ENCODE measurements at places on chromosomes 6 and 20.

GRCh38 chr20:19958219-19958618 is 58.9 kb upstream of the NAA20 start:
- DNase-seq: no peak

- DNase-seq: no peak
These were observed 529.6 kb downstream of the ADGRB3 start for GRCh38 chr6:69164564-69165229.

DNA sequence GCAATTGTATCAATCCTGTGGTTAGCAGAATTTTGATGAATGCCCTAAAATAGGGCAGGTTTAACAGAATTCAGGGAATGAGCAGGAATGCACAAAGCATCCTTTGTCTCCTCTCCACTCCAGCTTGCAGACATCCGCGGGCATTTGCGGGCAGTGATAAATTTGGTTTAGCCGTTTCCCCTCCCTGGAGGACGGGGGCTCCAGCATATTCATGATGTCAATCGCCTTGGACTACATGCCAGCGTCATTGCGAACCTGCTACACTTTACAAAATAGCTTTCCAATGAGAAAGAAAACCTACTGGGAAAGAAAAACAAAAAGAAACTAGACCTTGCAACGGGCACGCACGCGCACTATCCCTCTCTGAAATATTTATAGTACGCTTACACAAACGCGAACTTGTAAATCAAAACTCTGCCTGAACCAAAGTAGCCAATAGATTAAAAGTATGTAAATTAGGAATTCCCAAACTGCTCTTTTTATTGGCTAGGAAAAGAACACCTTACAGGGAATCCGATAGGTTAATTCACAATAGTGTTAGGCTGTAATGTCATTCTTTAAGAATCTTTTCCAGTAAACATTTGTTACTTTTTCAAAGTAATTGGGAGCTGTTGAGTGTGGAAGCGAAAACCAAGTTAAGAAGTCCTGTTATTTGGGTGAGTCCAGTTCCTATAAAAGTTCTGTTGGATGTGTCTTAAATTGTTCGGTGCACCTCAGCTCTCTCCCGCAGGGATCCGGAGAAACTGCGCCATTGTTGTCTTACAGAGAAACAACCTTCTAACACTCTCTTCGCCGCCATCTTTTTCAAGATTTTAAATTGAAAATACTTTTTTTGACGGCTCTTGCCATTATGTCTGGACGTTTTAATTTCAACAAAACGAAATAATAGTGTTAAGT is 136.7 kb downstream of the HFE start:
- peak; percentile 96 for DNase-seq

- no peak for DNase-seq
These were observed 94.9 kb upstream of the ADGRF1 start for GRCh38 chr6:47137073-47137472.

- peak; percentile 46 for DNase-seq
These were observed 439.2 kb downstream of the C6orf118 start for GRCh38 chr6:164870164-164870563.

GRCh38 chr20:35616465-35617396 is 1.1 kb downstream of the SPAG4 start:
- peak; percentile 87 for DNase-seq

GRCh38 chr20:36507746-36508145 is 33.6 kb upstream of the MYL9 start:
- no peak for DNase-seq

GRCh38 chr6:53605543-53606235 is 59.9 kb downstream of the KLHL31 start:
- no peak for DNase-seq

- DNase-seq: peak; percentile 96
These were observed 408 bp upstream of the FBXO9 start for GRCh38 chr6:53064726-53065265.

DNA sequence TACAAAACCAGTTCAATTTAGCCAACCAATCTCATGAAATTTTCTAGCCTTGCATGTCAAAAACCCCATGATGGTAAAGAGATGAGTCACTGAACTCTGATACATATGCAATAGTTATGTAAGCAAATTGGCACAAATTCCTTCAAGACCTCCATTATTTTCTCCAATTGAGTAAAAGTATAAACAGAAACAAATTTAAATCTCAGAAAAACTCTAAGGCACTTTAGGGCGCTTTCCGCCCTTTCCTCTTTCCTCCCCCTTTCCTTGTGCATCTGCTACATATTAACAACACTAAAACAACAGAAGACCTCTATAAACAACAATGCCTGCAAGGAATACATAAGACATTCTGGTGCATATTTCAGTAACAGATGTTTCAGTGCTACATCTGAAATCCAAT is 48.5 kb downstream of the KIF13A start:
- no peak for DNase-seq

GRCh38 chr20:48150568-48150967 is 365.3 kb upstream of the SULF2 start:
- DNase-seq: no peak

DNA sequence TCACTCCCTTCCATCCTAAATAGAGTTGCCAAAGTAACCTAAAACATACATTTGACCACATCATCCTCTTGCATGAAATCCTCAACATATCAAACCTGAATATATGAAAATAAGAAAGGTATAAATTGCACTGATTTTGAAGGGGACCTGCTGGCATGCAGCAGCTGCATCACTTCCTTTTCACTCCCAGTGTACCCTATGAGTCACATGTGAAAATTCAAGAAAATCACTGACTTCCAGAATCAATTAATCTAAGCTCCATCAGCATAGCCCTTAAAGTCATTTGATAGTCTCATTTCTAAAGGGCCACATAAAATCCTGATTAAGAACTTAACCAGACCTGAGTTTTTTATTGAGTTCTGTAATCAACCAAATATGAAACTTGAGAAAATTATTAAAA is 24.3 kb downstream of the SNX14 start:
- DNase-seq: no peak

- DNase-seq: no peak
These were observed 30.2 kb upstream of the RNF8 start for GRCh38 chr6:37323580-37323979.

DNA sequence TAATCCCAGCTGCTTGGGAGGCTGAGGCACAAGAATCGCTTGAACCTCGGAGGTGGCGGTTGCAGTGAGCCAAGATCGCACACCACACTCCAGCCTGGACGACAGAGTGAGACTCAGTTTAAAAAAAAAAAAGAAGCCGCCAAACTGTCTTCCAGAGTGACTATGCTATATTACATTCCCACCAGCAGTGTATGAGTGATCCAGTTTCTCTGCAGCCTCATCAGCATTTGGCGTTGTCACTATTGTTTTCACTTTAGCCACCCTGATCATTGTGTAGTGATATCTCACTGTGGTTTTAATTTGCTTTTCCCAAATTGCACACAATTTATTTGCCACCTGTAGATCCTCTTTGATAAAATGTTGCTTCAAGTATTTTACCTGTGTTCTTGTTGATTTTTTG is 6.0 kb upstream of the AKAP12 start:
- no peak for DNase-seq

- DNase-seq: no peak
These were observed 56.0 kb downstream of the ADGRB3 start for GRCh38 chr6:68691120-68691519.

- peak; percentile 76 for DNase-seq
These were observed 24.4 kb downstream of the CNBD2 start for GRCh38 chr20:35992713-35993335.

GRCh38 chr6:12602951-12603672 is 113.5 kb upstream of the PHACTR1 start:
- no peak for DNase-seq

DNA sequence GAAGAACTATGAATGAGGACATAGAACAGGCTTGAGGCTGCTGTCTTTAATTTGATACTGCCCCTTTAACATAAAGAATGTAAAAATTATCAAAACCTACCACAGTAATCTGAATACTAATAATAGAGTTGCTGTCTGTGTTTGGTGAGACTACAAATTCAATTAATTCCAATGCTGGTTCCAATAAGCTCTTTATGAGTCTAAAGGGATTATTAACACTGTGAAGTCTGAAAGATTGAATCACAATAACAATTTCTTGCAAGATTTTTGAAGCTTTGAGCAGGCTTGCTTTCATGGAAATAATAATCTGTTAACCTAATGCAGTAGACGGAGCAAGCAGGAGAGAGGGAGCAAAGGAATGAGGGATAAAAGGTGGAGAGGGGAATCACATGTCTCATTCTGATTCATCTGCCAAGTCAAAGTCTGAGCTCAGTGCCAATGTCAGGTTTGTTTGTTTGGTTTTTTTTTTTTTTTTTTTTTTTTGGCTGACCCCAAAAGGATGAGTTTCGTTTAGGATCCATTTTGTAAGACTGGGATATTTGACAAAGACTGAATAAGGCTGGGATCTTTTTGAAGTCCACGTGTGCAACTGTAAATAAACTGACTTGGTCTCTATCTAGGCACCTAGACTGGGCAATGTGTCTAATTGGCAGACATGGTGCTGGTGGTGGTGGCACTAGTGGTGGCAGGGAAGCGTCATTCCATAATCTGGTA is 211.6 kb downstream of the RNF144B start:
- DNase-seq: no peak

GRCh38 chr6:1347161-1347560 is 35.3 kb downstream of the FOXQ1 start:
- DNase-seq: no peak

GRCh38 chr6:112717401-112717800 is 370.3 kb downstream of the RFPL4B start:
- DNase-seq: no peak

DNA sequence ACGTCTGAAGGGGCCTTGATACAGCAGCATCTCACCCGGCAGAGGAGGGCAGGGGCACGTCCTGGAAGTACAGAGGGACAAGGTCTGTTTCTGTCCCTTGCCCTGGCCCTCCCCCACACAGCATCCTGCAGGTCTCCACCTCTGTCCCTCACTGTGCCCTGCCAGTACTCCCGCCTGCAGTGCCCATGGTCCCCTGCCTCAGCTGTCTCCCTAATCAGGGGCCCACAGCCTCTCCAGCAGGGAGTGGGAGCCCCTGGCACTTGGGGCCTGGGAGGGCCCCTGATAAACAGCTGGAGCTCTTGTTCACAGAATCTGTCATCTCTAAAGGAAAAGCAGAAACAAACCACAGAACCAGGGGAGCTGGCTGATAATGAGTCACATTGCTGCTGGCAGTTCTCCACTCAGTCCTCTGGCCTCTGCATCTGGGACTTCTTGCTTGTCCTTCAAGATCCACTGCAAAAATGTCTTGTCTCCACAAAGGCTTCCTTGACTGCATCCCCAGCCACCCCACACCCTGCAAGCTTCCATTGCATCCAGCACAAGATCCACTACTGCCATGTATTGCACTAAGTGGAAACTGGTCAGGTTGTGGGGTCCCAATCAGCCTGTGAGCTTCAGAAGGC is 33.2 kb upstream of the TAF8 start:
- no peak for DNase-seq

DNA sequence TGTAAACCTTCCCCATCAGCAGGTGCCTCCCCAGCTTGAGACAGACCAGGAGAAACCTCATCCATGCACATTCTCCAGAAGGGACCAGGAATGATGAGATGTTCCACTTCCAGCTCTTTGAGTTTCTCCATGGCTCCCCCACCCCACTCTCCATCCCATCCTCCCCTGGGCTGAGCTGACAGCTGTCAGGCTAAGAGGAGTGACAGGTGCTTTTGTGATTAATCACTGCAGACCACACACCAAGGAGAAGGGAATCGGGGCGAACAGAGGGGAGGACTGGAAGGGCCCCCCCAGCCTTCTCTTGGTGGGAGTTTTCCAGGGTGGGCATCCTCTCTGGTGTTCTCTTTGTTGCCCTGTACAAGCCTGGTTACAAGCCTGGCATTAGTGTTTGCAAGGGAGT is 56.1 kb upstream of the ZFAND3 start:
- DNase-seq: no peak

GRCh38 chr20:5135363-5136012 is 8.7 kb downstream of the CDS2 start:
- no peak for DNase-seq

- no peak for DNase-seq
These were observed 8.4 kb downstream of the KHDC1L start for GRCh38 chr6:73216859-73217258.

- DNase-seq: no peak
These were observed 627.3 kb downstream of the UTRN start for GRCh38 chr6:144912474-144912873.

- no peak for DNase-seq
These were observed 3.6 kb downstream of the IPCEF1 start for GRCh38 chr6:154352898-154353585.

GRCh38 chr6:53924277-53924676 is 129.5 kb downstream of the LRRC1 start:
- no peak for DNase-seq

GRCh38 chr6:118577972-118578371 is 29.9 kb downstream of the PLN start:
- no peak for DNase-seq
